ENCODE measurements at places on chromosomes 6 and 20.

- DNase-seq: no peak
These were observed 6.6 kb upstream of the HEBP2 start for GRCh38 chr6:138397128-138398122.

GRCh38 chr6:1291381-1291780, 20.5 kb upstream of the FOXQ1 start:
- DNase-seq: no peak

DNA sequence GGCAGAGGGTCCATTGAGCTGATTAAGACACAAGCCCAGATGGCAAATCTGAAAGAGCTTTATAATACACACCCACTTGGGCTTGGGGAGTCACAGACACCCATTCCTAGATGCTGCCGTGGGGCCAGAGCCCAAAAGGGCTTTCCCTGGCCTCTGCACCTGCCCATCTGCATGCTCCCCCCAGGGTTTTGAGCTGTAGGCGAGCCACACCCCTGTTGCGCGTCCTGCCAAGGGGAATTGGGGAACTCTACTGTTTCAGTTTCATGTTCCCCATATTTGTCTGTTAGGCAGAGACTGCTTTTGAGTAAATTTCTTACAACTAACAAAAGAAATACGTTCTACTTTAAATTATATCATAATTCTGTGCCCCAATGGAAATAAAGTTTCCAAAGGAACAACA, 52.9 kb upstream of the FNDC1 start:
- DNase-seq: no peak

- DNase-seq: no peak
These were observed 917 bp downstream of the C6orf120 start for GRCh38 chr6:169702840-169703246.

DNA sequence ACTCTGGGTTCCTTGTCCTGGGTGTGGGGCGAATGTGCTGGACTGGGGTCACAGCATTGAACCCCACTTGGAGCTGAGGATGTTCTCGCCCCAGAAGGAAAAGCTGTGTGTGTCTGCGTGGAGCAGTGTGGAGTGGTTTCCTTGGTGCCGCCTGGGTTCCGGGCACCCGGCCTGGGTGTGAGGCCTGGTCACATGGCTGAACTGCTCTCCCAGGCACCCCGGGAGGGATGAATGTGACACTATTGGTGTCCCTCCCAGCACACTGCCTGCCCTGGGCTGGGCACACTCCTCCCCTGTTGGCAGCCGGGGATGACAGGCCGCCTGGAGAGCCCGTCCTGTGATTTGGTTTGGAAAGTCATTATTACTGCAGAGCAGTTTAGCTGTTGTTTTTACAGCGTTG, 12.3 kb downstream of the MYT1 start:
- no peak for DNase-seq
